Panc1 (cell line): ENCODE measurements at places on chromosomes 16 and 17. TPM values are rescaled to one million over a fixed set of nuclear protein-coding genes. Genes with fewer than 3 reads are reported as not detected.

TEKT1 gene
- total RNA-seq, result not detected

CARD14 gene
- total RNA-seq, result not detected

MRPS23 gene
- total RNA-seq, result 85.4 TPM

OSGIN1 gene
- 4.9 TPM for total RNA-seq

HAP1 gene
- total RNA-seq, result 11.6 TPM

MKS1 gene
- 12.1 TPM for total RNA-seq

KIF1C gene
- total RNA-seq, result 117 TPM

PFAS gene
- total RNA-seq, result 73.0 TPM
